ENCODE measurements at places on chromosomes 4 and X. TPM values are rescaled to one million over a fixed set of nuclear protein-coding genes. Genes with fewer than 3 reads are reported as not detected.

ASIC5 gene
- not detected for total RNA-seq

DNA sequence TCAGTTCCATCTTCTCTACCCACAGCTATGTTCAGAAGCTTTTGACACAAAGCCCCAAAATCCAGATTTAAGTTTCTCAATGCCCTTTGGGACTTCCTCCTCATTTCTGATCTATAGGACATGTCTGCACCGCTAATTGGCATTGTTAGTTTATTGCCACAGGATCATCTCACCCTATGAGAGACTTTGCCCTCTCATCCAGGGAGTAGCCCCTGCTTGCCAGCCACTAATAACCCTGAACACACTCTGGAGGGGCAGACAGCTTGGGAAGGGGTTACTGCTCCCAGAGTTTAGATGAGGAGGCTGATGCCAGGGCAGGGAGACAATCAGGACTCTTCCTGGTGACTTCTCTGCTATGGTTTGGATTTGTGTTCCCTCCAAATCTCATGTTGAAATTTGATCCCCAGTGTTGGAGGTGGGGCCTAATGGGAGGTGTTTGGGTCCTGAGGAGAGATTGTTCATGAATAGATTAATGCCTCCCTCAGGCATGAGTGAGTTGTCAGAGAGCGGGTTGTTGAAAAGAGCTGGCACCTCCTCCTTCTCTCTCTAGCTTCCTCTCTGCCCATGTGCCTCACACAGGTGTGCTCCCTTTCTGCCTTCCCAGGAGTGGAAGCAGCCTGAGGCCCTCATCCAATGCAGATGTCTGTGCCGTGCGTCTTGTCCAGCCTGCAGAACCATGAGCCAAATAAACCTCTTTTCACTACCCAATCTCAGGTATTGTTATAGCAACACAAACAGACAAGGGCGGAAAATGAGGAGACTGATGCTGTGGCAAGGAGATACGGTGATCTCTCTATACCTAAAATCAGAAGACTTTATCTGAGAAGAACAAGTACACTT is 3.6 kb upstream of the SCARB2 start:
- H3K27ac ChIP-seq, result no peak overlapping the region
- H3K36me3 ChIP-seq, result no peaks in the 10 kb centered on the region
- DNase-seq, result no peak
- no peak overlapping the region for H3K4me3 ChIP-seq
- peaks cover 3% of the 10 kb centered on the region for H3K27me3 ChIP-seq
- H3K4me1 ChIP-seq, result peaks cover 35% of the 10 kb centered on the region

GRCh38 chr4:87317527-87317926 is 5.2 kb downstream of the HSD17B13 start:
- H3K36me3 ChIP-seq, result no peaks in the 10 kb centered on the region
- H3K4me3 ChIP-seq, result no peak overlapping the region
- no peak for DNase-seq
- H3K27me3 ChIP-seq, result peaks cover 2% of the 10 kb centered on the region
- H3K27ac ChIP-seq, result no peak overlapping the region
- peaks cover 6% of the 10 kb centered on the region for H3K4me1 ChIP-seq

PASD1 gene
- total RNA-seq, result not detected

Measured in HFFc6 (cell line).